ENCODE measurements at places on chromosomes 11 and 22.

- DNase-seq: no peak
These were observed 38.7 kb upstream of the SWAP70 start for GRCh38 chr11:9625162-9625561.

DNA sequence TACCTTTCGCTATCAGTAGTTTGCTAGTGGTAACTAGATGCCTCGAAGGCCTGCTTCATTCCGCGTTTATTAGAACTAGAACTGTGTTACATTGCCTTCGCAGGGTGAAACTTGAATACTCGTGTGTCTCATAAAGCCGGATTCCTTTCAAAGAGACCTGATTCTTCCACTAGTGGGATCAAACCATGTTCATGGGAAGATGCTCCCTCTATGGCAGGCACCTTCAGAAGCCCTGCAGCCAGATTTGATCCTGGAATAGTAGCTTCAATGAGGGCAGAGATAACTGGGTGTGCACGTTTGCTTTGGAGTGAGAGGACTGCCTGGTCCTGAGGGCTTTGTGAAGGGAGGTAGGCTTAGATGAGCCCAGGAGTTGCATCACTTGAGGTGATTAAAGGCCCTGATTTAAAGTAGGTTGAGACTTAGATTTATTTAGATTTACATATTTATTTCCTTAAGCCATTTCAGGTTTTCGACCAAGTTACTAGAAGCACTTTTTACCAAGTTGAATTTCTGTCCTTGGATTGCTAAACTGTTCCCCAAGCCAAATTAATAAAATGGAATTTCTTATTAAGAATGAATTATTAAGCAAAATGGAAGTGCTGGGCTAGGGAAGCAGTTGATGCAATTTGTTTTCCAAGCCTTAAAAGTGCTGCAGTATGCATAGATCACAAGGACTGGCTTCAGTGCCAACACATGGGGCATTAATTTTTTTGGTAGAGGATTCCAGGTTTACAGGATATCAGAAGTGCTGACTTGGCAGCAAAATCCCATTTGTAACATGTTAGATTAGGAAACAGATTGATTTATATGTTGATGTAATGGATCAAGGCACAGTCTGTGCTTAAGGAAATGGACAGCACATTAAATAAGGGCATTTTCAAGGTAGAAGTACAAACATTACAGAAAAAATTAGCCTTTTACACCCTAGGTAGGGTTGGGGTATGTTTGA, 32.9 kb downstream of the APLP2 start:
- DNase-seq: no peak

GRCh38 chr11:60513496-60514460, 1.4 kb upstream of the MS4A13 start:
- no peak for DNase-seq

GRCh38 chr11:123654566-123655081, at the start of gene SCN3B:
SCN3B (minus strand) TSS chr11:123654624; CDS start chr11:123653801, 823 bp downstream.
- DNase-seq: no peak

GRCh38 chr11:115722711-115723110, 218.5 kb upstream of the CADM1 start:
- DNase-seq: no peak

GRCh38 chr11:75810637-75811390, 4.2 kb upstream of the UVRAG start:
- DNase-seq: no peak

- DNase-seq: peak; percentile 23
These were observed 365.7 kb upstream of the CADM1 start for GRCh38 chr11:115869780-115870431.

- no peak for DNase-seq
These were observed 42.2 kb downstream of the NUP98 start for GRCh38 chr11:3755151-3755550.

GRCh38 chr11:120013325-120014250, 124.3 kb downstream of the TRIM29 start:
- no peak for DNase-seq

DNA sequence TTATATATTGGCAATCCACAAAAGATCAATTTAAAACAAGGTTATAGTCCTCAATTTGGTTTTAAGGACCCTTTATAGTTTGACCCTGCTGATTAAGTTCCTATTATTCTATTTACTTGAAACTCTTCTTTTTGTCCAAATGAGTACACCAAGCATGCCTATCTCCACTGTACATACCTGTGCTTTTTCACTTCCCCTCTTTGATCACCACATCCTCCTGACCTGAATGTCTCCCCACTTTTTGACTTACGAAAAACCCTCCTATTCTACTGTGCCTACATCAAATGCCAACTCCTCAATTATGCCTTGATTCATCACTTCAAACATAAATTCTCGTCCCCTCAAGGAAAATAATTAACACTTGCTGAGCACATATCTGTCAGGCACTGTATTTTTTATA, 113.5 kb downstream of the SOX6 start:
- no peak for DNase-seq

DNA sequence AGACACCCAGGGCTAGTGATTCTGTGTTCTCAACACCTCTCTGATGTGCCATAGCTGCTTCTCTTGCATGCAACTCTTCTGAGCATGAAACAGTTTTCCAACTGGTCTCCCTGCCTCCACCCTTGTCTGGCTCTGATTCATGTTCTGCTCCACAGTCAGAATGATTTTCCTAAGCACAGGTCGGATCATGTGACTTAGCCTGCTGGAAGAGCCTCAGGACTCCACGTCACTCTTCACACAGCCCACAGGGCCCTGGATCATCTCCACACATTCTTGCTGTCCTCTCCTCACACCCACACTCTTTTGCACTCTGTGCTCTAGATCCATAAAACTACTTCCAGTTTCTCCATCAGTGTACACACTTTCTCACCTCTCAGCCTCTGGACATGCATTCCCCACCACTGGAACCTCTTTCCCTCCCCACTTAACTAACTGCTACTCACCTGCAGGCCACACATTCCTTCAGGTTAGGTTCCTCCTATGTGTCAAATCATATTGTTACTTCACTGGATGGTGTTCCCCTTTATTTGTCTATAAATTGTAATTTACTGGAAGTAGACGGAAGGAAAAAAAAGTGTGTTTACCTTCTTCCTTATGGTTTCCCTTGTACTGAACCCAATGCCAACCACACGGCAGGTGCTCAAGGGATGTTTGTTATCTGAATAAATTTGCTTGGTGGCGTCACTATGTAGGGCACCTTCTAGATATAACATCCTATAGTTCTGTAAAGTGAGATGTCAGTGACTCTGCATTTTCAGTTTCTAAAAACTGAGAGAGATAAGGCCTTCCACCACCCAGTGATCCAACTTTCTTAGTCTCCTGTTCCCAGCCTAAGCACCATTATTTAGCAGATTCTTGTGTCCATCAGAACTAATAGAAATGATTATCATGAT, 133.7 kb downstream of the ETS1 start:
- DNase-seq: no peak

DNA sequence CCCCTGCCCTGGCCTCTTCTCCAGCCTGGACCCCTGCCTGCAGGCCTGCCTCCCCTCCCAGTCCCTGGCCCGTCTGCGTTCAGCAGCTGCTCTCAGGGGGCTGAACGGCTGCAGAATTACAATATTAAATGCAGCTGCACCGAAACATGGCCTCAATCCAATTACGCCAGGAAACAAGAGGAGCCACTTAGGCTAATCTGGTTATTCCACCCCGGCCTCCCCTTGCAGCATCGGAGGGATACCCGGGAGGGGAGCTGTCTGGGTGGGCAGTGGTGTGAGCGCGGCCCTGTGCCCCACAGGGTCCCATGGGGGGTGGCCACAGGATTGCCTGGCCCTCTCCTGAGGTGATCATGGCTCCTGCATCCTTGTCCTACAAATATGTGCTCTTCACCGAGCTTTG, 42.6 kb downstream of the FLRT1 start:
- no peak for DNase-seq

DNA sequence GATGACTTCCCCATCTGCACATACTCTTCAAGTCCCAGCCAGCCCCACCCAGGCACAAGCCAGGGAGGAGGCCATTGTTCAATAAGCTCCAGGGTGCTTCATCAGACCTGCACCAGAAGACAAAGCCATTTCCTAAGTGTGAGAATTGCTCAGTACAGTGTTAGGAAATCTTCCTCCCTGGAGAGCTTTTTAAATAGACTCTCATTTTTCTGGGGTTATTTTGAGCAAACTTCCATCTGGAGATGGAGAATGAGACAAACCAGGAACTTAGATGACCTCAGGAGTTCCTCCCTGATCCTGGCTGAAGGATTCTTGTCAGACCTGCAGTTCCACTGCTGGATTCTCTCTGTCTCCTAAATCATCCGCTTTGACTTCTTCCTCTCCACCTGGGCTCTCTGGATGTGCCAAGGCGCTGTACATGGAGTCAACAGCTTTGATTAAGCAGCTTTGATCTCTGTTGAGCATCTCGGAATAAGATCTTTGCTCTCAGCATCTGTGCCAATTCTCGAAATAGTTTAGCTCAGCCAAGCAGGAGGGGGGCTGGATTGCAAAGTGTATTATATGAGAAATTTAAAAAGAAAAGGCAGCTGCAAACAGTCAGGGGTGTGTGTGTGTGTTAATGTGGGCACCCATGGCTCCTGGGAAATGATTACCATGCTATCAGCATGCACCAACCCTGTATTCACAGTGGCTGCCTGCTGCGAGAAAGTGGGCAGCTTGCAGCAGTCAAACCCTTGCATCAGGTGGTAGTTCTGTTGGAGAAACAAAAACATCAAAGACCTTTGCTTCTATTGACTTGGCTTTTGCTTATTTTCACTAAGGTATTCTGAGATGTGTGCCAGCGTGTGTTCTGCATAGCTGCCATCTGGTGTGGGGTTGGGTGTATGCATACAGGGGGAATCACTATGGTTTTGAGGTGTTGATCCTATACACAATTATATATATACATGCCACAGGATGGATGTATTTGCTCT, 70.2 kb upstream of the NAV2 start:
- DNase-seq: no peak

DNA sequence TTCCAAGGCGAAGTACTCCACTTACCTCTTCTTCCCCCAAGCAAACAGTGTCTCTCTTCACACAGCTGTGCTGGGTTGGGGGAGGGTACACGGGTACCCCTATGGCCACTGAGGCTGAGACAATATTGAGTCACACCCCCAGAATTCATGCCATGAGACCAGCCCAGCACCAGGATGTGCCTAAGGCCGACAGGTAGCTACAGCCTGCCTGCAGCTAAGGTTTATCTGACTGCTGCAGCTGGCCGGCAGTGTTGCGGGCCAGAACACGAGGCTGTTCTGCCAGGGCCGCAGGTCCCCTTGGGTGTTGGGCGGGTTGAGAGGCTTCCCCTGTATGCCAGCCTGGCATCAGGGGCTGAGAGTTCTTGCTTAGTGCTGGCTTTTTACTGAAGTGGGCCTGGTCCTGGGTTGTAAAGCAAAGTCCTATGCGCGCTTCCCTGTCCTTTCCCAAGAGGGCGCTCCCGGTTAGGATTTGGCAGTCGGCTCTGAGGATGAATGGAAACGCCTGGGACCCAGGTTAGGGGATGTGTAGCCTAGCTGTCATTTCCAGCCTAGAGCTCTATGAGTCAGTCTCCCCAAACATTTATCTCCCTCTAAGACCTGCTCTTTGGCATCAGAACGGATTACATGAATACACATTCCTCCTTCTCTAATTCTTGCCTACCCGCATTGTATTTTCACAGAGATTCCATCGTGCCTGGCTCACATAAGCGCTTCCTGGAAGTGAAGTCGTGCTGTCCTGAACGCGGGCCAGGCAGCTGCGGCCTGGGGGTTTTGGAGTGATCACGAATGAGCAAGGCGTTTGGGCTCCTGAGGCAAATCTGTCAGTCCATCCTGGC, 7.1 kb downstream of the USP18 start:
- DNase-seq: peak; percentile 11

DNA sequence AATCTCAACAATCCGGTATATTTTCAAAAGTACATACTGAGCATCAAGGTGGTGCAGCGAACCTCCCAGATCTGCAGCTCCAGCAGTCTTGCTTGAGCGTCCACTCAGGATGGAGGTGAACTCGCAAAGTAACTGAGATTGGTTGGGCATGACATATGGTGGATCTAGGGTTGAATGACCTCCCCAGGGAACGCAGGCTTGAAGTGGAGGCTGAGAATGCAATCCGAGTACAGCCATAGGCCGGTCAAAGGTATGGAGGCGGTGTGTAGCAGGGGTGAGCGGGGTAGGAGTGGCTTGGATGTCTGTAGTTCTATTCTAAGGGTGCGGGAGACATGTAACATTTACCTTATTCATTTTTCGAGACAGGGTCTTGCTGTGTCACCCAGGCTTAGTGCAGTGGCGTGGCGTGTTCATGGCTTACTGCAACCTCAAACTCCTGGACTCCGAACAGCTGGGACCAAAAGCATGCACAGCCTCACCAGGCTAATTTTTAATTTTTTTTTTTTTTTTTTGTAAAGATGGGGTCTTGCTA, 631 bp upstream of the C22orf39 start:
- DNase-seq: peak; percentile 39

DNA sequence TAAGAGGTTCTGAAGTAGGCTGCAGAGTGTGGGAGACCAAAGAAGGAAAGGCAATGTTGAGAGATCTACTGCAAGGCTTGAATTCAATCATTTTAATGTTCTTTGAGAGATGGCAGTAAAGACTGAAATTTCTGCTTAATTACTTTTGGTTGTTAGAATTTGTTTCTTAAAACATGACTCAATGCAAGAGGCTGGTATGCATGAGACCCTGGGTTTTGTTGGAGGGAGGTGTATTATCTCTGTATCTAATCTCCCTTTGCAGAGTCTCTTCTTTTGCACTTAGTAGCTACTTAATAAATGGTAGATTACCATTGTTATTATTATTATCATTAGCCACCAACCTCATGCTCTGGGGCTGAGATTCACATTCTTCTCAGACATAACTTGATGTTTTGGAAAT, 87.4 kb upstream of the DRD2 start:
- DNase-seq: no peak

DNA sequence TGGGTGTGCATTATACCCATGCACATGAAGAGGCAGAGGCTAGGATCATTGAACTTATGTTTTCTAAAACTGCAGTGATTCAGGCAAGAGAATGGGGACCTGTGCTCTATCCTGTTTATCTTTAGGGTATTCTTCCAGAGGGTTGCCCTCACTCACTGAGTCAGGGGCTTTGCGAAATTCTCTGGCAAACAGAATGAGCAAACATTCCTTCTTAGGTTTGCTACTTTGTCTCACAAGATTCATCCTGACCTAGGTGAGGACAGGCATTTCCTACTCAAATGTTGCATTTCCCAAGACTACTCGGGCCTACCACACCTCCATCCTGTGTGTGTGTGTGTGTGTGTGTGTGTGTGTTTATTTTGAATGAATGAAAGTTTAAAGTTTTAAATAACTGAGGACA, 2.7 kb upstream of the EIF3M start:
- no peak for DNase-seq

DNA sequence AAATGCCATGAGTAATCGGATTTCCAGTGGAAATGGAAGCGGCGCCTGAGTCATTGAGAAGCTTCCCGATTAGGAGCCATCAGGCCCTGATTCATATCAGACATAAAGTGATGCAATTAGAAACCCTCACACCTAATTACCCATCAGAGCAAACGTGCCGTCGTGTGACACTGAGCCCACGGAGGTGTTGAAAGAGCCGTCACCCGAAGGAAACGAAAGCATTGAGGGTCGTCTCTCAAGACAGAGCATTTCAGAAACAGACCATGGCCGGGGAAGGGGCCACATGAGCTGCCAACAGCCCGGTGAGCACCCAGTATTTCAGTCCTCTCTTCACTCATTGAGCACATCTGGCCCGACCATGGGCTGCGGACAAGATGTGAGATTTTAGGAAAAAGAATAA, 829.3 kb downstream of the TBC1D22A start:
- DNase-seq: no peak

All from CD4-positive, alpha-beta T cell treated with Interferon alpha-2 for 1 hour (primary cell).